ENCODE measurements at places on chromosomes 6 and 20.

GRCh38 chr6:69868961-69869360 is 2.6 kb downstream of the COL19A1 start:
- DNase-seq: no peak

DNA sequence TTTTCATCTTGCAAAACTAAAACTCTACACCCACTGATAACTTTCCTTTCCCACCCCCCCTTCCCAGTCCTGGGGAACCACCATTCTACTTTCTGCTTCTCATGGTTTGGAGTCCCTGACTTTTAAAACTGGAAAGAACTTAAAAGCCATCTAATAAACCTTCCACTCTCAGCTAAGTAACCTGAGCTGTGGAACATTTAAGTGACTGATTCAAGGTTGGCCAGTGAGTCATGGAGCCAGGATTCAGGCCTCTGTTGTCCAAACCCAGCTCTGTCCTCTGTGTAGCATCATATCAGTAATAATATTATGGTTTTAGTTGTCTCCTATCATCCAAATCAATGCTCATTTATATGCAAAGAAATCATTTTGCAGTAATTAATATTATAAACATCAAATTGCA is 176.0 kb upstream of the NT5E start:
- no peak for DNase-seq

DNA sequence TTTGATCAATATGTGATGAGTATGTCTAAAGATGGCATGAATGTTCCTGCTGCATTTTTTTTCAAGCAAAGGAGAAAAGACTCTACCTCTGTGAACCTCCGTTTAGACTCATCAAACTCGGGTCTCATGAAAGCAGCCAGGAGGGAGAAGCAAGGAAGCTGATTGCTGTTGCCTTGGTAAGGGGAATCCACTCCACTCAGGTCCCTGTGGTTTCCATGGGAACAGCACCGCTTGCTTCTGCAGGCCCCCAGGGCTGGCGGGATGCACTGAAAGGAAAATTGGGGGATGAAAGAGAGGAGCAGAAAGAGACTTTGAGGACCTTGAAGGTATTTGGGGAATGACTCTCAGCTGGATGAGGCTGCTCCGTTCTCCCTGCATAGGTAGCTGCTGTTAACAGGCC is 249.6 kb upstream of the RIN2 start:
- no peak for DNase-seq

DNA sequence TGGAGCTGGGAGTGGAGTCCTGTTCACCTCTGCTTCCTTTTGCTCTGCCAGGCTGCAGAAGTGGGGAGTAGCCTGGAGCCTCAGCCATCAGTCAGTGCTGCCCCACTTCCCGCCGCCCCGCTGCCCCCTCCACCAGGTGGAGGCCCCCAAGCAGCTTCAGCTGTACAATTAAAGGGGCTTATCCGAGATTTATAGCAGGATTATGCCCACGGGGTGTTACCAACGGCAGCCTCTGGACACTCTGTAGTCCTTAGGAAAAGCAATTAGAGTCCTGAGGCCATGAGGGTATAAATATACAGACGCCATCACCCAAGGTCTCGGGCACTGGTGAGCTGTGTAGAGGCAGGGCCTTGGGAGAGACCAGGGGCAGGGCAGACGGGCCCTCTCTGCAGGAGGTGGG is 55.4 kb downstream of the GRM4 start:
- no peak for DNase-seq

DNA sequence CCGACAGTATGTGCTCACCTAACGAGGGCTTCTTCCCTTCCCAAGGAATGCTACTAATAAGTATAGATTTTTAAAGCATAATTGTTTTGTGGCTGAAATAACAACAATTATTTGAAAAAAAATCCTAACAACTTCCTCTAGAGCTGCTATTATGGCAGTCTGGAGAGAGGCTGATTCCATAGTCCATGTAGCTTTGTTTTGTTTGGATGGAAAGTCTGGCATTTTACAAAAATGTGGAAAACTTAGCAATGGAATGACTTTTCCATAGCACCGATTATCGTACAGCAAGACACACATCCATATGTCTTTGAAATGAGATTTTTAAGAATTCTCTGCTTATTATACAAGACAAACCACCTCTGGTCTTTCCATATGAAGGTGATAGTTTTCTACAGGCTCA is 252.4 kb upstream of the TAB2 start:
- DNase-seq: no peak

DNA sequence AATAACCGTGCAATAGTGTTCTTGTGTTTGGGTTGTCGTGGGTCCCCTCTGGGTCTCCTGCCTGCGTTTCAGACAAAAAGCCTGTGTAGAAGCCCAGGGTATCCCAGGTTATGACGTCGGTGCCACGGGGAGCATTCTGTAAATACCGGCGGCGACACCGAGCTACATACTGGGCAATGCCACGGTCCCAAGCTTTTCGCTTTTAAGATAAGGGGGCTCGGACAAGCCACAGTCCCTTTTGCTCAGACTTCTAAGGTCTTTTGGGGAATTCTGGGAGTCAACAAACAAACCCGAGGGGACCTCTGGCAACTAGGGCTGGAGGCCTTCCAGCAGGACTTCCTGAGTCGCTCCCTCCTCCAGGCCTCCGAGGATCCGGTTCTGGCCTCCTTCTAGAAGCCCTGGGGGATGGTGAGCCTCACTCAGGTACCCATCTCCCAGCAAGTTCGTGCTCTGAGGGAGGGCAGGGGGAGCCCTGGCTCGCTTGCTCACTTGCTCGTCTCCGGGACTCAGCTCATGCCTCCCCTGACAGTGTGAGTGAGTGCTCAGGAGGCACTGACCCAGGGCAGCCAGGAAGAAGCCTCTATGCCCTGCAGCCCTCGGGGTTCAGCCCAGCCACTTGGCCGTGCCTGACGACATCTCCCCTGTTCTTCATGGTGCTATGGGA is 62.4 kb upstream of the MRPS10 start:
- no peak for DNase-seq

GRCh38 chr6:12815884-12816600 is 99.5 kb downstream of the PHACTR1 start:
- no peak for DNase-seq

DNA sequence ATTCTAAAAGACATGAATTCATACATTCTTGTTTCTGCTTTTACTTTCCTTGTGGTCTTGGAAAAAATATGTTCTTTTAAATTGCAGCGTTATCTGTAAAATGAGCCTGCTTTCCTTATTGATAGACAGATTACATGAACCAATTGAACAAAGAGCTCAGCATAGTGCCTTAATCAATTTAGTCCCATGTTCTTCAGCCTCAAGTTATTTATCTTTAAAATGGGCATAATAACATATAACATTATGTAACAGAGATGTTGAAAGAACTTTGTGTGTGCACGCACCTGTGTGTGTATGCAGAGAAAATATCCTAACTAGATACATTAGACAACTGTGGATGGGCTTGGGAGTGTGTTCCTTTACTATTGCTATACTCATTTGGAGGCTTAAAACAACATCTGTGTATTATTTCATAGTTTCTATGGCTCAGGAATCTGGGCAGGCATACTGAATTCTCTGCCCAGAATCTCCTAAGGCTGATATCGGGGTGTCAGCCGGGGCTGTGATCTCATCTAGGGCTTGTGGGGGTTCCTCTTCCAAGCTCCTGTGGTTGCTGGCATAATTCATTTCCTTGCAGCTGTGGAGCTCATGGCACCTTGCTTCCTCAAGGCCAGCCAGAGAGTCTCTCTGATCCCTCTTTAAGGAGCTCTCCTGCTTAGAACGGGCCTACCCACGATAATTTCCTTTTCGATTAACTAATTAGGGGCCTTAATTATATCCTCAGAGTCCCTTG is 194.1 kb downstream of the ARID1B start:
- no peak for DNase-seq

- DNase-seq: no peak
Measured at GRCh38 chr6:2531426-2532215, 219.1 kb downstream of the MYLK4 start.

- DNase-seq: no peak
Measured at GRCh38 chr20:46343975-46344357, 35.7 kb upstream of the CDH22 start.

DNA sequence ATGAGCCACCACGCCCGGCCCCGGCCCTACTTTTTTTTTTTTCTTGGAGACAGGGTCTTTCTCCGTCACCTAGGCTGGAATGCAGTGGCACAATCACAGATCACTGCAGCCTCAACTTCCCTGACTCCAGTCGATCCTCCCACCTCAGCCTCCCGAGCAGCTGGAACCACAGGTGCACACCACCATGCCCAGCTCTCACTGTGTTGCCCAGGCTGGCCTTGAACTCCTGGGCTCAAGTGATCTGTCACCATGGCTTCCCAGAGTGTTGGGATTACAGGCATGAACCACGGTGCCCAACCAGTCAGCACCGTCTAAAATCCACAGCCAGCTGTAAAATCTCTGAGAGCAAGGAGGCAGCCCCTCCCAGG is 17.4 kb downstream of the SLC17A9 start:
- DNase-seq: no peak

- no peak for DNase-seq
Measured at GRCh38 chr20:3454831-3455230, 16.0 kb upstream of the ATRN start.

- DNase-seq: no peak
Measured at GRCh38 chr6:158452191-158452590, 107.7 kb upstream of the TMEM181 start.

DNA sequence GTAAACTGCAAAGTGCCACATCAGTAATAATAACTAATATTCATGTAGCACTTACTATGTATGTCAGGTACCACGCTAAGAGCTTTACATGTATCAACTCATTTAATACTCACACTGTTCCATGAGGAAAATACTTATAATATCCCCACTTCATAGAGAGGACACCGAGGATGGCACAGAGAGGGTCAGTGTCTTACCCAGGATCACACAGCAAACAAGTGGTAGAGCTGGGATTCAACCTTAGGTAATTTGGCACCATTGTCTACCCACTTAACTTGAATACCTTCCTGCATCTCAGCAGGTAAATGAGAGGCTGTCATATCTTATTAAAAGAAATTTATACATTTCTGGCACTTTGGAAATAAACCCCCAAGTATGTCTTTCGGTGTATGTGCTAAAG is 8.0 kb downstream of the POFUT1 start:
- no peak for DNase-seq

GRCh38 chr20:52168116-52168515 is 23.5 kb downstream of the ZFP64 start:
- no peak for DNase-seq

DNA sequence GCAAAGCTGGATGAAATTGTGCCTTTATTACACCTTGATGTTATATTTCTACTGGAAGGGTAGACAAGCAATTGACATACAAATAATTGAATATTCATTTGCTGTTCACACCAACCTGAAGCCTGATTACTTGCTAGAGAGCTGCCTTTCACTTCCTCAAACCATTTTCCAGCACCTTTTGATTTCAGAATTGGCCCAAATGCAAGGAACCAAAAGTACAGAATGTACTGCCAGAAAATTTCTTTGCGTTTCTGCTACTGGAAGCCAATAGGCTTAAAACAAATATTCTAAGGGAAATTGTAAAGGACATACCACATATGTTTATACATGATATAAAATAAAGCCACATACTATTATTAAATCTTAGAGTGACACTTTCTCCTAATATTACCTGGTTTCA is 94.5 kb downstream of the RFPL4B start:
- no peak for DNase-seq

- no peak for DNase-seq
Measured at GRCh38 chr20:32248043-32248442, 29.4 kb upstream of the KIF3B start.

GRCh38 chr6:56242346-56242745 is 5.0 kb downstream of the COL21A1 start:
- no peak for DNase-seq

GRCh38 chr6:156782691-156783320 is 5.6 kb downstream of the ARID1B start:
- DNase-seq: no peak

GRCh38 chr20:3919352-3919751 is 30.2 kb downstream of the PANK2 start:
- no peak for DNase-seq

GRCh38 chr6:51559059-51559458 is 528.4 kb downstream of the PKHD1 start:
- no peak for DNase-seq

GRCh38 chr6:100388868-100389519 is 75.7 kb downstream of the SIM1 start:
- no peak for DNase-seq

Measured in stimulated activated CD4-positive, alpha-beta T cell treated with anti-CD3 and anti-CD28 coated beads, Interleukin-4, amount 100 ng/mL, for 48 hours (primary cell).